GM12878 (cell line): ENCODE measurements at places on chromosomes 6 and 20. TPM values are rescaled to one million over a fixed set of nuclear protein-coding genes. Genes with fewer than 3 reads are reported as not detected.

DNA sequence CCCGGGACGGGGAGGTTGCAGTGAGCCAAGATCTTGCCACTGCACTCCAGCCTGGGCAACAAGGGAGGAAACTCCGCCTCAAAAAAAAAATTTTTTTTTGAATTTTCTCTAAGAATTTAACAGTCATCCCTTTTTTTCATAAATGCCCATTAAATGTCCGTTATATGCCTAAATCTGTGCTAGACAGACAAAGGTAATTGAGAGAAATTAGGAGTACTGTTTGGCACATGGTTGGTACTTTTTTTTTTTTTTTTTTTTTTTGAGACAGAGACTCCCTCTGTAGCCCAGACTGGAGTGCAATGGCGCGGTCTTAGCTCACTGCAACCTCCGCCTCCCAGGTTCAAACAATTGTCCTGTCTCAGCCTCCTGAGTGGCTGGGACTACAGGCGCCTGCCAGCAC, 1.7 kb downstream of the PCMT1 start:
- no peaks in the 10 kb centered on the region for H3K36me3 ChIP-seq
- no peak for DNase-seq
- H3K4me1 ChIP-seq: peaks cover 20% of the 10 kb centered on the region
- H3K27me3 ChIP-seq: no peaks in the 10 kb centered on the region
- peak overlapping the region; percentile 90; the same call in 1 of the 2 replicates for H3K4me3 ChIP-seq

DNA sequence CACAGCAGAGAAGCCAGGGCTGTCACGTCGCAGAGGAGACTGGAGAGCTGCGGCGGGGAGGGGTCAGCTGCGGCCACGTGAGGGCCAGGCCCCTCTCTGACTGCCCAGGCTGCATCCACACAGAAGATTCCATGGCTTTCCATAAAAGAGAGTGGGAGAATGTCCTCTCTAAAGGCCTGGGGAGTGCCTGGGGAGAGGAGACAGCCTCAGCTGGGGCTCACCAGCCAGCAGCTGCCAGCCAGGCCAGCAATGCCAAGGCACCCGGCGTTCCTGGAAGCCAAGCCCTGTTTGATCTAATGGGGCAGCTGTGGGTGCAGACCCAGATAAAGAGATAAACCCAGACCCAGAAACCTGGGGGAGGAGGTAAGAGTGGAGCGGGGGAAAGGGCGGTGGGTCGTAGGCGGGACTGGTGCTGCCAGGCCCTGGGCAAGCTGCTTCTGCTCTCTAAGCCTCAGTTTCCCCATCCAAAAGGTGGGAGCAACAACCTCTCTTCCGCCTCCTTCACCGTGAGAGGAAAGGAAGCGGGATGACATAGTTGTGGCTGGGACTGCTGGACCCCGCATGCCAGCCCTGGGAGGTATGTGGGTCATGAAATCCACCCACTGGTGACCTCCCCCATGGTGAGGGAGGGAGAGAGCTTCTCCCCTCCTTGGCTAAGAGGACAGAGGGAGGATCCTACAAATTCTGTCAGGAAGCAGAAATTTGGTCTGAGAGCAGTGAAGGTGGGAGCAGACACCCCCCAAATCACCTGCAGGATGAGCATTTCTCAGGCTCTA, 3.1 kb upstream of the OSBPL2 start:
- no peaks in the 10 kb centered on the region for H3K27me3 ChIP-seq
- DNase-seq: no peak
- H3K4me3 ChIP-seq: no peak overlapping the region
- H3K4me1 ChIP-seq: peaks cover 11% of the 10 kb centered on the region
- H3K36me3 ChIP-seq: no peaks in the 10 kb centered on the region

- no peaks in the 10 kb centered on the region for H3K36me3 ChIP-seq
- no peaks in the 10 kb centered on the region for H3K27me3 ChIP-seq
- H3K4me3 ChIP-seq: no peak overlapping the region
- no peaks in the 10 kb centered on the region for H3K4me1 ChIP-seq
- no peak overlapping the region for H3K27ac ChIP-seq
Measured at GRCh38 chr20:38791940-38792339, 13.6 kb upstream of the PPP1R16B start.

GRCh38 chr20:10089871-10090587, 55.2 kb downstream of the ANKEF1 start:
- no peak overlapping the region for H3K4me3 ChIP-seq
- no peak for DNase-seq
- no peaks in the 10 kb centered on the region for H3K36me3 ChIP-seq
- H3K4me1 ChIP-seq: no peaks in the 10 kb centered on the region

DNA sequence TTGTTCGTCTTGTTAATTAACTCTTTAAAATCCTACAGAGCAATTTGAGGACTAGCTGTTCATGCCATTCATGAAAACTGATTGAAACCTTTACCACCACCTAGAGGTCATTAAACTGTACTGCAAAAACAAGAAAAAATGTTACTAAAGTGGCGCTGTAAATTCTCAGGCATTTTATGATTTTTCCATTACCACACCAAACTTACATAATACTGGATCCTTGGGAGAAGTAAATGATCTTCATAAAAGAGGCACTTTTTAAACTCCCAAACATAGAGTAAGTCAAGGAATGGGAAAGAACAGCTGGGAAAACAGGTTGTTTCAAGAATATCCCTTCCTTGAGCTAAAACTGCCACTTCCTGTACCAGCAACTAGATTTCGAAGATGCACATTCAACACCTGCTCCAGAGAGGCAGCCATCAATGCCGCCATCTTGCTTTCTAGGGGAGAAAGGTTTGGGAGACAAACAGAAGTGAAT, 54.3 kb downstream of the MYLIP start:
- no peaks in the 10 kb centered on the region for H3K36me3 ChIP-seq
- no peaks in the 10 kb centered on the region for H3K27me3 ChIP-seq
- H3K4me3 ChIP-seq: no peak overlapping the region
- no peak overlapping the region for H3K27ac ChIP-seq
- peak; percentile 35 for DNase-seq

DCDC2 gene
- total RNA-seq: not detected in 2 replicates
